Smooth muscle cell of bladder (primary cell): ENCODE measurements at places on chromosomes 12 and 14. TPM values are rescaled to one million over a fixed set of nuclear protein-coding genes. Genes with fewer than 3 reads are reported as not detected.

The RFLNA gene
- total RNA-seq = 0.18 and 0.28 TPM in 2 replicates

The IFNG-AS1 gene
- not detected in 2 replicates for total RNA-seq

The CCND2 gene
- 31.9 and 44.0 TPM in 2 replicates for total RNA-seq

The ANKRD33 gene
- 0.09 TPM in 1 of 2 replicates, not detected in the other for total RNA-seq

The PFKM gene
- 72.8 and 89.0 TPM in 2 replicates for total RNA-seq

The RD3L gene
- not detected in 2 replicates for total RNA-seq

The ACOT4 gene
- 0.43 and 0.46 TPM in 2 replicates for total RNA-seq

The RNASE7 gene
- total RNA-seq = not detected in 2 replicates

The OR4E2 gene
- total RNA-seq = not detected in 2 replicates

The SERPINA12 gene
- total RNA-seq = not detected in 2 replicates

The FOXN3 gene
- total RNA-seq = 12.2 and 25.2 TPM in 2 replicates

The OR4N5 gene
- not detected in 2 replicates for total RNA-seq

The NTS gene
- 2.3 and 6.0 TPM in 2 replicates for total RNA-seq

The KRT73 gene
- total RNA-seq = not detected in 2 replicates

The SRGAP1 gene
- total RNA-seq = 11.0 and 12.3 TPM in 2 replicates
